Neural crest cell (in vitro differentiated cells): ENCODE measurements at places on chromosomes 7 and 10. TPM values are rescaled to one million over a fixed set of nuclear protein-coding genes. Genes with fewer than 3 reads are reported as not detected.

DNA sequence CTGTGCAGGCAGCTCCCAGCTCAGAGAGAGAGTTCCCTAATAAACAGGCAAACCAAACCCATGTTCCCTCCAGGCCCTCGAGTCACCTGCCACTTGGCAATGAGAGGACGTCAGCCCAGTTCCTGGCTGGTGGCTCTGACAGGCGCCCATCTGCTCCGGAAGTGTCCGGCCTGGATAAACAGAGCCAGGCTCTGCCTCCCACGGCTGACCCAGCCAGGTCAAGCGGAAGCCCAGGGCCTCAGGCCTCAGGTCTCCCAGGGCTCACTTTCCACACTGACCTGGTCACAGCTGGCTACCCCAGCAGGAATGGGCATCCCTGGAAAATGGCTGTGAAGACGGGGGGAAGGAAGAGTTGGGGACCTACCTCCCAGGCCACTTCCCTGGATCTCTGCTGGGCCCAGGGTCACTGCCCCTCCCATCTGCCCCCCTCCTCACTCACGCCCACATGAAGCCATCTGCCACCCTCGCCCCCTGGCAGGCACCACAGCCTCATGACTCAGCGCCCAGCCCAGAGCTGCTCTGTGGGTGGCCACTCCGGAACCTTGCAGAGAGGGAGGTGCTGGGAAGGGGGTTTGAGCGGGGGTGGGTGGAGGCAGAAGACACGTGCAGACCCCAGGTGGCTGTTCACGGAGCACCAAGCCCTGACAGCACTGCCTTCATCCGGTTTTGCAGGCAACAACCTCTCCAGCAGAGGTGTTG is 37.4 kb upstream of the DUSP5 start:
- DNase-seq: no peak

DNA sequence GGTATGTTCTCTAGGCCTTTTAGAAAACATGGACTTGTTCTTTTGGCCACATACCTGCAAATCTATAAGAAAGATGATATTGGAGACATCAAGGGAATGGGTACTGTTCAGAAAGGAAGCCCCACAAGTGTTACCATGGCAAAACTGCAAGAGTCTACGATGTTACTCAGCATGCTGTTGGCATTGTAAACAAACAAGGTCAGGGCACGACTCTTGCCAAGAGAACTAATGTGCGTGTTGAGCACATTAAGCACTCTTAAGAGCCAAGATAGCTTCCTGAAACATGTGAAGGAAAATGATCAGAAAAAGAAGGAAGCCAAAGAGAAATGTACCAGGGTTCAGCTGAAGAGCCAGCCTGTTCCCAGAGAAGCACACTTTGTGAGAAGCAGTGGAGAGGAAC is 37.1 kb downstream of the SDK1 start:
- DNase-seq: no peak

GRCh38 chr10:3708852-3709251 is 76.2 kb downstream of the KLF6 start:
- DNase-seq: no peak

GRCh38 chr10:3948843-3949242 is 163.8 kb upstream of the KLF6 start:
- DNase-seq: no peak

DNA sequence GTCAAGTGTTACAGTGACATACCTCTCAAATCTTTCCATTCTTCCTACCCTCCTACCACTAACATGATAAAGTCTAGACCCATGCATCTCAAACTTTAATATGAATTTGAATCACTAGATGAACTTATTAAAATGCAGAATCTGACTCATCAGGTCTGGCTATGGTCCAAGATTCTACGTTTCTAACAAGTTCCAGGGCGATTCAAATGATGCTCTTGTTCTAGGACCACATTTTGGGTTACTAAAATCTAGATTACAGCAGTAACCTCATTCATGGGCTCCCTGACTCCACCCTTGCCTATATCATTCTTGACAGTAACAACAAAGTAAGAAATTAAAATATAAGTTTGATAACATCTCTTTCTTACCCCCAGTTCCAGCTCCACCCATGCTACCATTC is 124.8 kb upstream of the LSM8 start:
- no peak for DNase-seq

DNA sequence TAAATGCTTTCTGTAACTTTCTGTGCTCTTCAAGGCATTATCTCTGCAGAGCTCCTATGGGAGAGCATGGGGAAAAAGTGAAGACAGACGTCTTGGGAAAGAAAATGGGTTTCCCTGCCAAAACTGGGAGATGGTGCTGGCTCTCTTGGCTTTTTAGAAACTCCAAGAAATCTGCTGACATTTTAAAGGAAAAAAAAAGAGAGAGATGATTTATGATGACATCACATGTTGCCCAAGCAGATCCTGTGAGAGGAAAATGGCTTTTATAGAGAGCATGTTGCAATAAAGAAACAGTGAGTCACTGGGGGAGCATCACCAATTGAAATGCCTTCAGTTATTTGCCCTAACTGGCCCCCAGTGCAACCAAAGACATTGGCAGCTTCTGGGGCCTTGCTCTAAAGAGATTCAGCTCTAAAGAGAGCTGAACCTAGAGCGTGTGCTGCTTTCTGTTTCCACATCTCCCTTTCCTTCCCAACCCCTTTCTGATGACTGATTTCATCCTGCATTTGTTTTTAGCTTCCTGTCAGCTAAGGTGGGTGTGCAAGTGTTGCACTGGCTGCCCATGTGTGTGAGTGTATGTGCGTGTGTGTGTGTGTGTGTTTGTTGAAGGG is 37.7 kb downstream of the LRMDA start:
- no peak for DNase-seq

GRCh38 chr7:73358590-73359275 is 30.8 kb downstream of the FKBP6 start:
- DNase-seq: no peak

DNA sequence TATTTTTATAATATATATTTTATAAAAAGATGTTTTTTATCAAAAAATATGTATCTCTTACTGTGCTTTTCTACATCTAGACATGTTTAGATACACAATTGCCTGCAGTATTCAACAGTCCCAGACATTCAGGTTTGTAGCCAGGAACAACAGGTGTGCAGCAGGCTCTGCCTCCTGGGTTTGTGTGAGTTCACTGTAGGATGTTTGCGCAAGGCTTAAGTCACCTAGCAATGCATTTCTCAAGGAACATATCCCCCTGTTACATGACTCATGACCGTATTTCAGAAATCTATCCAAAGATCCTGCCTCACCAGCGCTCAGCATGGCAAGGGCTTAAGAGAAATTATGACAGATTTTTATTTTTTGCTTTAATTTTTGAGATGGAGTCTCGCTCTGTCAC is 41.5 kb downstream of the PITRM1 start:
- no peak for DNase-seq

- no peak for DNase-seq
Observed at GRCh38 chr10:122516734-122517133, 43.8 kb upstream of the DMBT1 start.

- DNase-seq: no peak
Observed at GRCh38 chr10:72122221-72122620, 33.9 kb upstream of the SPOCK2 start.

GRCh38 chr7:106749165-106749564 is 88.2 kb upstream of the CCDC71L start:
- no peak for DNase-seq

Gene BAMBI
- 4.8 and 5.5 TPM in 2 replicates for total RNA-seq

Gene MPP7
- 2.3 TPM in 2 replicates for total RNA-seq

Gene SPAM1
- total RNA-seq: not detected in 2 replicates

Gene HTR7
- total RNA-seq: 0.09 TPM in 1 of 2 replicates, not detected in the other

Gene TFPI2
- 0.84 and 0.86 TPM in 2 replicates for total RNA-seq
